ENCODE measurements at places on chromosomes 12 and 14.

DNA sequence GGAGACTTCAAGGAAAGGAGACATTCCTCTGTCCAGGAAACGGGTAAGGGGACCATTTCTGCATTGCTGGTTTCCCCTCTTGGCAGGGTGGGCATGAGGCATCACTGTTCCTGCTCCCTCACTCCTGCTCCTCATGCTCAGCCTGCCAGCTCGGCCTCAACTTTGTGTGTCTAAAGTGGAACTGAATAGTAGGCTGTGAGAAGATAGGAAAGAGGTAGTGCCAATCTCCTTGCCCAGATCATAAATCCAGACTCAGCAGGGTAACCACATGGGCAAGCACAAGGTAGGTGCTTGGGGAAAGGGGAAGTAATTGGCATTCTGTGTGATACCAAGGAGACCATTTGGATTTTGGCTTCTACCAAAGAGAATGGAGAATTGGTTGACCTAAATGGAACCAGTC is 2.6 kb downstream of the LTB4R start:
- DNase-seq = no peak

DNA sequence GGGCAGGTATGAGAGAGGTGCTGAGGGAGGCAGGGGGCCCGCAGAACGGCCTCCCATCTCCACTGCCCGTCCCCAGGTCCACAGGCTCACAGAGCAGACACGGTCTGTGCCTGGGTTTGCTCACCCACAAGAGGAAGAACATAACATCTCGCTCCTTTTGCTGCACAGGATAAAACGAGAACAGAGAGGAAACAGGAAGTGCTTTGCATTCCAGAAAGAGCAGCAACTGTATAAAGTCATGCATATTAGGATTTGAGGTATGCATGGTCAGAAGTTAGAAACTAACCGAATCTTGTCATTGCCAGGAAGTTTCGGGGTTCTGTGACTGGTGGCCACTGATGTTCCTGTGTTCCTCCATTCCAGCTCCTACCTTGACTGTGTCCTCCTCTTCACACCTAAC is 25.0 kb downstream of the NTF3 start:
- no peak for DNase-seq

DNA sequence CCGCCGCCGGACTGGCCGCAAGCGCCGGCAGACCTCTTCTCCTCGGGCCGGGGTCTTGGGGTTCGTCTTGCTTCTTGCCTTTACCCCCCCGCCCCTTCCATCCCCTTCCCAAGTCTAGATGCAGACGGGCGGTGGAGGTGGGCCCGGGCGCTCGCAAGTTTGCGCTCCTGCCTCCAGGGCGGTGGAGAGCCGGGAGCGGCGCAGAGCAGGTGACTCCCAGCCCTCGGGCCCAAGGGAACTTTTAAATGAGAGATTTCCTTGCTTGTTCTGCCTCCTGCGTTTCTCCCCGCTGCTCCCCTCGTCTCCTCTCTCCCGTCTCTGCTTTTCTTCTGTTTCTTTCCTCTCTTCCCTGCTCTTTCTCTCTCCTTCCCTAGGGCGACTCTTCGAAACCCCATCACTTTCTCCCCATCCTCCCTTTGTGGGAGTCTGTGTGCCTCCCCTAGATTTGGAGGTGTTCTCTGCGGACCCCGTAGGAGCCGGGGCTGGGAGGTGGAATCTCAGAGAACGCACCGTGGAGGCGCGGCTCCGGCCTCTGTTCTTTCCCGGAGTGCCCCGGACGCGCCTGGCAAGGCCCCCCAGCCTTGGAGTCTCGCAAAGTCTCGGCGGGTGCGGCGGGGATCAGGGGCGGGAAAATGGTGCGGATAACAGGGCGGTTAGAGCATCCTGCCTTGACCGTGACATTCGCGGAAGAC is 114.7 kb upstream of the MYL2 start:
- no peak for DNase-seq

DNA sequence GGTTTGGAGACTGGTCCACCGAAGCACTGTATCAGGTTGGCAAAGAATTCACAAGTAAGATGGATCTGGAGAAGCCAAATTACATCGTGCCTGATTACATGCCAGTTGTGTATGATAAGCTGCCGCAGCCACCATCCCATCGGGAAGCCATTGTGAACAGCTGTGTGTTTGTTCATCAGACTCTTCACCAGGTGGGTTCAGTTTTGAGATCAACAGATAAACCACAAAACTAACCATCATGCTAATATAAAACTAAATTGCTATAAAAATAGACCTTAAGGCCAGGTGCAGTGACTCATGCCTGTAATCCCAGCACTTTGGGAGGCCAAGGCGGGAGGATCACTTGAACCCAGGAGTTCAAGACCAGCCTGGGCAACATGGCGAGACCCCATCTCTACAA is 58.9 kb downstream of the HSP90AA1 start:
- no peak for DNase-seq

DNA sequence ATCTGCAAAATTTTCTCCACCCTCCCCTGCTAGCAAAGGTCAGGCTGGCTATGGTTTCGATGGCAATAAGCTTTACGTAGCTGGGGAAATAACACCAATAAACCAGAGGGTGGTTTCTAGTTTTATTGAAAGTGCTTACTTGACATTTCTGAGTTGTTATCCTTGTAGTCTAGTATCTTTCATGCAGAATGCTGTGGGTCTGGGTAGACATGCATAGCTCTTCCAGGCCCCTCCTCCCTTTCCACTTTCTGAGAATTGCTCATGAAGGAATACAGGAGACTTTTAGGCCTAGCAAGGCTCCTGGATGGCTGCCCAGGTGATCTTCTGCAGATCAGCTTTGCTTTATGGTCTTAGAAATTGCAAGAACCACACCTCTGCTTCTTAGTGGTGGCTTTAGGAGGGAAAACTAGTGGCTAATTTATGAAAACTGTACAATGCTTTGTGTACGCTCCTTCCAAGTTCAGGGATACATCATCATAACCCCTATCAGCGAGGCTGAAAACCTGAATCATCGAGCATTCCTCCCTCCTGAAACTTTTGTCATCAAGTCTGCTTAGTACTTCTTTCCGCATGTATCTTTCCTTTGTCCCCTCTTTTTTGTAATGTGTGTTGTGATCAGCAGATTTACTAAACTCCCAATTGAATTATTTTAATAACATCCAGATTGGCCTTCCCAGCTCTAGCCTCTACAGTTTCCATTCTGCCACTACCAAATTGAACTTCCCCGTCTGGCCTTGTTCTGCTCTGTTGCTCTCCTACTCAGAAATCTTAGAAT is 473.0 kb downstream of the RAD51B start:
- DNase-seq = no peak

DNA sequence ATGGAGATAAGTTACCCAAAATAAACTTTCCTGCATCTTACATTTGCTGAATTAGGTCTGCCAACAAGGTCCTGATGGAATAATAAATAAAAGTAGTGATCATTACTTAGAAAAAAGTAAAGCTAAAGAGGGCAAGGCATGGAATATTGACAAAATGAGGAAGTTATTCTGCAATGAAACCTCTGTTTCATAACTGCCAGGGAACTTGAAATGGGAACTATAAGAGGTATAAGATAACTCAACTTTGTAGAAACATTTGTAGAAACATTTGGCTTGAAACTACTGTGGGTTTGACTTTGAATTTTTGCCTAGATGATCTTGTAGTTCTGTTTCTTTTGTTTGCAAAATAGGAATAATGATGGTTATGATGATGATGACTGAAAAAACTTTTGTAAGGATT is 18.7 kb upstream of the YBX3 start:
- no peak for DNase-seq

DNA sequence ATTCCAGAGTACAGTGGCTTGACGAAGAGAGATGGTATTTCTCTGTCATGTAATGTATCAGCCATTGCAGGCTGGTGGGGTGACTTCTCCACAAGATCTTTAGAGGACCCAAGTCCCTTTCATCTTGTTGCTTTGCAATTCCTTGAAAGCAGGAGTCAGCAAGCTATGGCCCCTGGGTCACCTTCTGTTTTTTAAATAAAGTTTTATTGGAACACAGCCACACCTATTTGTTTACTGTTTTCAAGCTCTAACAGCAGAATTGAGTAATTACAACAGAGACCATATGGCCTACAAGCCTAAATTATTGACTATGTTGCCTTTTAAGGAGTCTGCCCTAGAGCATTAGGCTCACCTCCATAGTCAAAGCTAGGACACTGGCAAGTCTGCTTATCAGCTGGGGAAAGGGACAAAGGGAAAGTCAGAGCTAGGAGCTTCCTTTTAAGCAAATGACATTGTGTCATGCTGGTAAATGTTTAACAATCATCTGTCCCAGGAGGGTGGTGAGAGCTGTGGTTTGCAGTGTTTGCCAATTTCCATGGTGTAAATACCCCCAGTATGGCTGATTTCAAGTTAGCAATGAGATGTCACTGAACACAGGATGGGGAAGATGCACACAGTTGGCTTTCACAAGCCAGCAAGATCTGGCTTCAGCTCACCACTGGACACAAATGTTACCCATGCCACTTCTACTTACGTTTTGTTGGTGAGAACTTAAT is 87.7 kb upstream of the PWP1 start:
- no peak for DNase-seq

GRCh38 chr12:88448337-88448915 is 131.8 kb downstream of the KITLG start:
- no peak for DNase-seq

DNA sequence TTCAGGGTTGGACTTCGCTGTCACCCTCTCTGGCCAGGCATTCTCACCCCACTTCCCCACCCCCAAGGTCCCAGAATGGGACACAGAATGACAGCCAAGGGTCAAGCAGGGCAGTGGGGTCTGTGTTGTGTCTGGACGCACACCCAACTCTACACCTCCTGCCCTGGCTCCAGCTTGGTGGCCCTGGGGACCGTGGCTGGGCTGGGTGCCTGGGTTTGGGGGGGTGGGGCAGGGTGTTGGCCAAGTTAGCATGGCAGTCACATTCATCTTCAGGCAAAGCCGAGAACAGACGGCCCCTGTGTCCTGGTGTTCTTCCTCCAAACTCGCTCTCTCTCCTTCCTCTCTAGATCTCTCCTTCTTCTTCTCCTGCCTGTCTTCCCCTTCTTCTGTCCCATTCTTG is 5.6 kb downstream of the LRP1 start:
- no peak for DNase-seq

GRCh38 chr12:9064815-9065606 is 50.7 kb downstream of the A2M start:
- DNase-seq = no peak

DNA sequence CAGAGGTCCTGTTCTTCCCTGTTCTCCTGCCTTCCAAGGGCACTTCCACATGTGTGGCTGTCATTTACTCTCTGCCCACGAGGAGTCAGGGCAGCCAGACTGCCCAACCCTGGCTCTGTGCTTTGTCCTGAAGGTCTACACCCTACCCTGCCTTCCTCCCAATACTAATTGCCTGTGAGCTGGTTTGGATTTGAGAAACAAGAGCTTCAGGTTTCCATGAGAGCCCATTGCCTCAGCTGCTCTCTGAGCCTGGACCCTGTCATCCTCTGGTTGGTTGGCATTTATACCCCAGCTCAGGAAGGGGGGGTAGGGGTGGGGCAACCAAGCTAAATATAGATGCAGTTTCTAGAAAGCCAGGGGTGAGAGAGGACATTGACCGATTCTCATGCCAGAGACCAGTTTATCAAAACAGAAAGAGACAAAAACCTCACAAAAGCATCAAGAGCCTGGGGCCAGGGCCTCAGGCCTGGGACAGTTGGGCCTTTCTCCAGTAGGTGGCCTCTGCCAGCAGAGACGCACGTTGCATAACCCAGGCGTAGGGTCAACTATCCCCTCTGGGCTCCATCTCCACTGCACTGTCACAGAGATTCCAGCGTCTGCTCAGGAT is 34.5 kb downstream of the VDR start:
- DNase-seq = no peak

GRCh38 chr12:109710205-109710746 is 3.3 kb upstream of the FAM222A start:
- no peak for DNase-seq

GRCh38 chr14:102893452-102893851 is 29.0 kb upstream of the AMN start:
- DNase-seq = no peak

- no peak for DNase-seq
These were observed 210.9 kb downstream of the EXOC5 start for GRCh38 chr14:57057803-57058202.

DNA sequence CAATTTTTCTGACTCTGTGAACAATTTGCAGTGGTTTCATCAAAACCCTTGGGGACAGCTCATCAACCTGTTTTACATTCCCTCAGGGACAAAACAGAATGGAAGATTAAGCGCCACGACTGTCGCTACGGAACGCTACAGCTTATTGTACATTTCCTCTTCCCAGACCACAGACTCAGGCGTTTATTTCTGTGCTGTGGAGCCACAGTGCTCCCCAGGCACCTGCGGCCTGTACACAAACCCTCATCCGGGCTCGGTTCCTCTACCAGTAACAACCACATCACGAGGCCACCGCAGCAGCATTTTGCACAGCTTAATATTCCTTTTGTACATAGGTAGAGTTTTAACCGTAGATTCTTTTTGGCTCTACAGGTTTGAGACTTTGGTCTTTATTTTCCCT is 397.4 kb upstream of the OR4E1 start:
- DNase-seq = peak; percentile 28

DNA sequence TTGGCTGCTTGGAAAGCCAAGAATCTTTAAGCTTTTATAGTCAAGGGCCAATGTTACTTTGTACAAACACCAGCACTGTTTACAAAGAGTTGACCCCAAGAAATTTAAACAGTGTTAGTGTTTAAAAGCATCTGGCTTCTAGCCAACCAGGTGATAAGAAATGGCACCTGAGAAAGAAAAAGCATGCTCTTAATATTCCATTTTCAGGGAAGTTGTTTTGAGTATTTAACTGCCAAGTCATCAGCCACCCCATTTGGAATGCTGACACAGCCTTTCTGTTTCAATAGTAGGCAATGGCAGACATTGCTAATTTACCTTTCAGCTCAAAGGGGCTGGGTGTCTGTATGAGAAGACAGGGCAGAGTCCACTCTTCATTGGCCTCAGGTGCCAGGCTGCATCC is 3.7 kb upstream of the SLC35F4 start:
- no peak for DNase-seq

GRCh38 chr12:19148860-19149259 is 19.3 kb downstream of the PLEKHA5 start:
- DNase-seq = no peak

DNA sequence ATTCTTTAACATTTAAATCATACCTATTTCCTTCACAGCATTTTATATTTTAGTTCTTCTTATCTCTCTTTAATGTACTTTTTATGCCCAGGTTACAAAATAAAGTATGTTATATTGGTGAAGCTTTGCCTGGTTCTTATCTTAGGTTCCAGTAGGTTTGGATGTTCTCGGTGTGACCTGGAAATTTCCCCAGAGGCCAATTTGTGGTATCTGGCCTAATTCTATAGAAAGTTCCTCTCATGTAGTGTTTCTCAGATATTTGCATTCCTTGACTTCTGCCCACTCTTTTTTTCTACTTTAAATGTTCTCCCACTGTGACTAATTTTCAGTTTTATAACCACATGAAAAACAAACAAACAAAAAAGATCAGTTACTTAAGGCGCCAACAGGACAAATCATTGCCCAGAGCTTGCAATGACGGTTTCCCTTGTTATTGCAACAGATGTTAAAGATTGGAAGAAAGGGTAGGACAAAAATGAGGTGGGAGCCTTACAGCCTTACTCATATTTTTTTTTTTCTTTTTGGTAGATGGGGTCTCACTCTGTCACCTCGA is 41.2 kb upstream of the PPM1H start:
- no peak for DNase-seq

All from CD4-positive, alpha-beta T cell treated with Interleukin-4 for 4 hours (primary cell).